Activated T-cell treated with anti-CD3 and anti-CD28 coated beads, Interleukin-2, amount 50 U/mL, for 72 hours (primary cell): ENCODE measurements at places on chromosomes 1 and 21. TPM values are rescaled to one million over a fixed set of nuclear protein-coding genes. Genes with fewer than 3 reads are reported as not detected.
A peak's percentile ranks its signal among the peaks of the same experiment; 100 is the strongest.

DNA sequence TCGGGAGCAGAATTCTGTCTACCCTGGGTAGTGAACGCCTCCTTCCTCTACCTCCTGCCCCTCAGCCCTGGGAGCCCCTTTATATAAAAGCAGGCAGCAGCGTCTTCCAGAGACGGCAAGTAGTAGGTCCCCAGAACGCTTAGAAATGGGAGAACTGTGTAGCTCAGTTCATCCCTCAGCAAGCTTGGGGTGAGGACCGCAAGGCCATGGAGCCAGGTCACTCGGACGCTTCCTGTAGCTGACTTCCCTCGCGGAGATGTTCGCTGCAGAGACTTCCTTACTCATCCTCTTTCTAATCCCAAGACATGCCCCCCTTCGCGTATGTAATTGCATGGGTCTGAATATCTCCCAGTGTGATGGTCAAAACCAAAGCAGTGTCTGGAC, 141.4 kb upstream of the COA6 start:
- no peak for DNase-seq

Gene TLCD4
- total RNA-seq: 0.21 TPM

DNA sequence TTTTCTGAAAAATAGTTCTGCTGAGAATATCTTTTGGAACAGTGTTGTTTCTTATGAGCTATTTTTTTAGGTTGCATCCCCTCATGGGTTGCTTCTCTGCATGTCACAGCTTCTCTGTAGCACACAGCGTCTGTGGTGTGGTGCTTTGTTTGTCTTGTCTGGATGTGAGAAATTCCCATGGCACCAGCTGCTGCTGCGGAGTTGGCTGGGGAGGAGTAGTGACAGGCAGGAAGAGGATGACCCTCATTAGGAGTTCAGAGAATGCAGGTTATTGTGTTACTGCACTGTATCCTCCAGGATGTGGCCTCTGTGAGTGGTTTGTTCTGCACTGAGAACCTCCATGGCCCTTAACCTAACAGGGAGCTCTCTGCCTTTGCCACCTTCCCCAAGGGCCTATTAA, 64.8 kb downstream of the TSEN15 start:
- DNase-seq: no peak

Gene FAM76A
- 12.4 TPM for total RNA-seq

- DNase-seq: no peak
These were observed 105.6 kb downstream of the ERG start for GRCh38 chr21:38392661-38393060.

DNA sequence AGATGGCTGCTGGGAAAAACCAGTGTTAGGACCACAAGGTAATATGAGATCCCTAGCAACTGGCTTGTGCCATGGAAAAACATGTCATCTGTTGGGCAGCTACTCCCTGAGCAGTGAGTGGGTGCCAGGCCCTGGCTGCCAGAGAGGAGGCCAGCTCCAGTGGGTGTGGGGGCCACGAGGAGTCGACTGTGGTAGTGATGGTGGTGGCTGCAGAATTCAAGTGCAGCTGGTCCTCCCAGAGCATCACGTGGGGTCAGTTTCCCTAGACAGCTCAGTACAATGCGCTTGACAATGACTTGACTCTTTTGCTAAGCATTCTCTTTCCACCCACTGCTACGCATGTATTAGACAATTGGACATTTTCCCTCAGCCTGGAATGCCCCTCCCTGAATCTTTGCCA, 14.5 kb upstream of the CDC42 start:
- DNase-seq: no peak

DNA sequence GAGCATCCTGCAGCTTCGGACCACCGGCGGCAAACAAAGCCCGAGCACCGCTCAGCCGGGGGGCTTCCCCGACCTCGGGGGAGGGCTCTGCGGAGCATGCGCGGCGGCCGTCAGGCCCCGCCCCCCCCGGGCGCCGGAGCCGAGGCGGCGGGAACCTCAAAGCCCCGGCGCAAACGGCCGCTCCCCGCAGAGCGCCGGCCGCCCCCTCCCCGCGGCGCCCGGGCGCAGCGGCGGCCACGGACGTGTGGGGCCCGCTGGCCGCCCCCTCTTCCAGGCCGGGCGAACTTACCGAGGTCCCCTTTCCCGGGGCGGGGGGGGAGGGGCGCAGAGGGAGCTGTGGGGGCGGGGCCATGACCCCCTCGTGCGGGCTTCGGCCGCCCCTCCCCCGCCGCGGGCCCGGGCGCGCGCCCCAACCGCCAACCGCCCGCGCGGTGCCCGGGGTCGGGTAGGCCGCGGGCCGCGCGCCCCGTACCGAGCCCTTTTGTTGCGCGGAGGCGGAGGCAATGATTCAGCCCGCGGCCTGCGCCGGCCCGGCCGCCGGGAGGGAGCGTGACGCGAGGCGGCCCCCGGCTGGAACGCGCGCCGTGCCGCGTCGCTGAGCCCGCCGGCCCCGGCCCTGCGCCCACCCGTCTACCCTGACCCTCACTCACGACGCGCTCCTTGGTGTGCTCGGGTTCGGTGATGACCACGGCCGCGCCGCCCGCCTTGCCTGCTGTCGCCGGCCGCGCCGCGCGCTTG, 1.7 kb downstream of the RCC2 start:
- DNase-seq: peak; percentile 68

DNA sequence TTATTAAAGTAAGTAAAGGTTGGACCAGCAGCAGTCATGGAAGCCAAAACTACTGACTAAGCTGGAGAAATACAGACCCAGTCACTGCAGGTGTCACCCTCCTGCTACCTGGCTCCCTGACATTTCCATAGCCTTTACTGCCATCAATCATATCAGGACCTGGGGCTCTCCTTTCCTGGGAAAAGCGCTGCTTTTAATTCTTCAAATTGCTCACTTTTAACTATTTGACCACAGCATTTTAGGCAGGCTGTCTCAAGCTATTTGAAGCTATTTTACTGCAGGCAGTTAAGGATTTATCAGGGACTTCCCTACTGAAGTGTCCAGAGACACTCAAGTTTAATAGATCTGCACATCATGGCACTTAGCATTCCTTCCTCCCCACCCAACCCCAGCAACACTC, 4.1 kb downstream of the IVL start:
- DNase-seq: no peak

DNA sequence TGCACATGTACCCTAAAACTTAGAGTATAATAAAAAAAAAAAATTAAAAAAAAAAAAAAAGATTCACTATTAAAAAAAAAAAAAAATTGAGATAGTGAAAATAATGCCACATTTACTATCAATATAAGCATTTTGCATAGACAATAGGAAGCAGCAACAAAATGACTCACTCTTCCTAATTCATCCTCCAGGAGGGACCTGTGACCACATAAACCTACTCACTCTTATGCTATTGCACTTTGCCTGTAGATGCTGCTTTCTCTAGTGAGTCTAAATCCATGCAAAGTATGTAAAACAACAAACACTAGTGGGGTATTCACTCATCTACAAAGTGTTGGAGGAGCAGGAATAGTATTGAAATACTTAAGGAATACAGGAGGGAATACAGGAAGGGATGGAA, 2.9 kb downstream of the OR10J5 start:
- DNase-seq: no peak

- DNase-seq: no peak
These were observed 1.9 kb upstream of the GPR153 start for GRCh38 chr1:6262555-6263420.

DNA sequence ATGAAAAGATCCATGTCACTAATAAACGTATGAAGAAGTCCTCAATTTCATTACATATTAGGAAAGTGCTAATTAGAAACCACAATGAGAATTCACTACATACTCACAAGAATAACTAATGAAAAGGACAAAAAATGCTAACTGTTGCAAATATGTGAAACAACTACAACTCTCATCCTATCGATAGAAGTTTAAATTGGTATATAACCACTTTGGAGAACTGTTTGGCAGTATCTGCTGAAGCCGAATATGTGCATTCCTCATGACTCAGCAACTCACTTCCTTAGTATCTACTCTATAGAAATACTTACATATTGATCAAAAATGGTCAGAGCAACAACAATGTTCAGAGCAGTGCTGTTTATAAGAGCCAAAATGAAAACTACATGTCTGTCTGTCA, 66.8 kb downstream of the PLPPR4 start:
- DNase-seq: no peak

Gene MCOLN2
- total RNA-seq: 57.6 TPM

DNA sequence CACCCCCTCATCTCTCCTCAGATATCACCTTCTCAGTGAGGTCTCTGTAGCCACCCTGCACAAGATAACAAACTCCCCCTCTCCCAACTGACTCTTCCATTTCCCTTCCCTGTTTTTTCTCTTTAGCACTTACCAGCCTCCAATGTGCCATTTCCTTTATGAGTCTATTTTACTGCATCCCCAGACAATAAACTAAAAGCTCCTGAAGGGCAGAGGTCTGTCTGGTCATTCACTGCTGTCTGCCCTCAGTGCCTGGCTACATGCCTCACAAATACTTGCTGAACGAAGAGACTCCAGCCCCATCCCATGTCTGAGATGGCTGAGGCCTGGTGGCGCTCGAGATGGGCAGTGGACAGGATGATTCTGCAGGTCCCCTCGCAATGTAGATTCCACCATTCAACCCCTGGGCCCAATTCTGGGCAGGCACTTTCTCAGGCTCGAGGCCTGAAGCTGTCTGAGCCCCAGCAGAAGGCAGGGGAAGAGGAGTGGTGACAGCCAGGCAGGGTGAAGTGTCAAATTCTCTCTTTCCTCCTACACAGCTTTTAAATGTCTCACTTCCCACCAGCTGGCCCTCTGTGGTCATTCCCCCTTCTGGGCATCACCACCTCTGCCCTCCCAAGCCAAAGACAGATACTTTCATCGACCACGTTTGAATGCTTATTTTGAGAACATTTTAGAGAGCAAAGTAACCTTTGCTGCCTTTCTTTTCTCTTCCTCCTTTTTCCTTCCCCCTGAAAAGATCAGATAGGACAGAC, 6.6 kb downstream of the LRRN2 start:
- no peak for DNase-seq

DNA sequence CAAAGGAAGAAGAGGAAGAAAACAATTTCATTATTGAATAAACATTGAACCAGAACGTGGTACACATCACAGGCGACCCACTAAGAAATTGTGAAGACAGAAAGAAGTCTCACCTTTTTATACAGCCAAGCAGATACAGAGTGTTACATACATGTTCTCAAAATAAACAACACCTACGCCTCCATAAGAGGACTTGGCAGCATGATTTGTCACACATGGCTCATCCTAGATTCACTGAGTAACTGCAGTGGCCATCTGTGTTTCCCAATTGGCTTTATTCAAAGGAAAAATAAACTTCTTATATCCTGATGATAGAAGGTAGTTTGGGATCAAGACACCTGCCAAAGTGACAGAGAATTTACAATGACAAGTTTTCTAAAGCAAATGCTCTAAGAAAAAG, 7.6 kb upstream of the KRTAP19-8 start:
- DNase-seq: no peak

Gene FAAH
- total RNA-seq: 8.8 TPM

DNA sequence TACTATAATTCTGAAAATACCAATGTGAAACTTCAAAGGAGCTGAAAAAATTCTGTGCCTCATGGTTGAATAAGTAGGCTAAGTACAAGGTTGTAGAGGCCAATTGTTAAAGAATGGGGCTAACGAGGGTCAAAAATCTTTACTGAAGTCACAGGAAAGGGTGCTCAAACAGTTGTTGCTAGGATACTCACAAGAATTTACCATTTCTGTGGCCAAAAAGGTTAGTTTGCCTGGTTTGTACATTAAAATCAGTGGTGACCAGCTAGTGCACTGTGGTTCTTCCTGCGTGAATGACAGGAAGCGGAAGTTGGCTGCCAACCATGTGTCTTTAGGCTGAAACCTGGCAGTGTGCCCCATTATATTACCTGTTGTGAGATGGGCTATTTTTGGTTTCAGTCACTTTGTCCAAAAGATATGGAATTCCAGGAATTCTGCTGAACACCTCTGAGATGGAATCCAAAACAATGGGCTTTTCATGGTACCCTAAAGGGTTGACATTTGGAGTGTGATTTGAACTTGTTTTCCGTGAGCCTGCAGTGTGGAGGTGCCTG, 13.5 kb downstream of the MAP3K21 start:
- DNase-seq: no peak

DNA sequence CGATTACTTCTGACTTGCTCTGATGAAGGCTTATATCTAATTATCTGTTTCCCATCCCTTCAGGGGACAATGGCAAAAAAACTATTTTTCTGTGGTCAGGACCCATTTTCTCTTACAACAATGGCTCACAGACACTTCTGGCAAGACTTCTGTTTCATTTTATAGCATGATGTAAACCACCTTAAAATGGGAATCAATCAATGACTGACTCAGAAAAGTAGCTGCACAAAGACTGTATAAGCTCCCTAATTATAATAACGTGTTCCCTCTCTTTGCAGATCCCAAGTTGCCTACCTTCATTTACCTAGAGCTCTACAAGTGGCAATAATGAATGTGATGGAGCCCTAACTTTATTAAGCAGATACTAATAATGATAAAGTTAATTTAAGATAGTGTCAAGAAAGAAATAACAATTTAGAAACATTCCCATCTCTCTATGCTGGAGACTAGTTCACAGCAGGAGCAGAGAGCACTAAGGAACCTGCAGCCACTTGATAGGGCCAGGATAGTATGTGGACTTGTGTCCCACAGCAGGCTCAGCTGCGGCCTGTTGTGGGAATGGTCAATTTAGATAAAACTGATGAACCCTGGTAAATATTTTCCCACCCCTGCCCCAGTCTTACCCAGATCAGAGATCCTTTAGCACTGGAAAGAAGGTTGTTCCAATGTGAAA, 538 bp downstream of the GBP2 start:
- no peak for DNase-seq

DNA sequence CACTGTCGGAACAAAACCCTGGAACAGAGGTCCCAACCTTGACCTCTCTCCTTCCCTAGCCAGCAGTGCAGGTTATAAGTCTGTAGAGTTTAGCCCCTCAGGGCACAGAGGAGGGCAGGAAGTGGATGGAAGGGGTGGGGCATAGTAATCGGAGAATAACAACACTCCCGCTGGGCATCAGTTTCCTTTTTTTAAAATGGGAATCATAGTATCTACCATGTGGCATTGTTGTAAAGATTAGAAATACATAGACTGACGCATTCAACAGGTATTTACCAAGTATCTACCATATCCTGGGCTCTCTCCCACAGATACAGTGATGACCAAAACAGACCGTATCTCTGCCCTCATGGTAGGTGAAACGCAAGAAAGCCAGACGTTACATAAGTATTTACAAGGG, 24.9 kb upstream of the ATF3 start:
- DNase-seq: no peak

DNA sequence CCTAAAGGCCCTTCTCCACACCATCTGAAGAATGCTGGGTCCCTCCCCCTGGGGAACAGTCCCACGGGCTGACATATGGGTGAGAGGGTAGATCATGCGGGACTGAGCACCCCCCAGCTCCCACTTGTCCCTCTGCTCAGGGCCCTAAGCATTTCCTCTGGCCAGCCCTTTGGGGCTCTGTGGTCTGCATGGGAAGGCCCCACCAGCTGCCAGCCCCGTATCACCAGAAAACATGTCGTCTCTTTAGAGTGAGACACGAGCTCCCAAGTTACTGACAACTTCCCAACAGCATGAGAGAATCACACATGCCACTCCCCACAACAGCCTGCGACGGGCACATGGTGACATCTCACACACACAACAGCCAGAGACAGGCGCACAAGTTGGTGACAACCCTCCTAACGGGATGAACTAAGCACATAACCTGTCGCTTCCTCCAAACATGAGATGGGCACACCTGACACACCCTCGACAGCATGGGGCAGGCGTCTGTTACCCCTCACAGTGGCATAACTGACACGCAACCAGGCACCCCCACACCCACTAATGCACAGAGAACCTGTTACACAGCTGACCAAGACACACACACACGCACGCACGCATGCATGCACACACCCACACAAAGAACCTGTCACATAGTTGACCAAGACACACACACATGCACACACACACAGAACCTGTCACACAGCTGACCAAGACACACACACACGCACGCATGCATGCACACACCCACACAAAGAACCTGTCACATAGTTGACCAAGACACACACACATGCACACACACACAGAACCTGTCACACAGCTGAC, 41.2 kb downstream of the AHDC1 start:
- no peak for DNase-seq
